ENCODE measurements at places on chromosomes 5 and 9.

DNA sequence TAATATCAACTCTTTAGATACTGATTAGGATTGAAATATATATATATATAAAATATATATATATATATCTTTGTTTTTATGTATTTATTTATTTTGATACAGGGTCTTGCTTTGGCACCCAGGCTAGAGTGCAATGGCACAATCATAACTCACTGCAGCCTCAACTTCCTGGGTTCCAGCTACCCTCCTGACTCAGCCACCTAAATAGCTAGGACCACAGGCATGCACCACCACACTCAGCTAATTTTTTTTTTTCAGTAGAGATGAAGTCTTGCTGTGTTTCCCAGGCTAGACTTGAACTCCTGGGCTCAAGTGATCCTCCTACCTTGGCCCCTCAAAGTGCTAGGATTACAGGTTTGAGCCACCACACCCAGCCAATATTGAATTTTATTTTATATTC, 20.6 kb upstream of the CDH6 start:
- DNase-seq = no peak

- no peak for DNase-seq
Measured at GRCh38 chr5:14710313-14710994, 45.9 kb downstream of the OTULIN start.

DNA sequence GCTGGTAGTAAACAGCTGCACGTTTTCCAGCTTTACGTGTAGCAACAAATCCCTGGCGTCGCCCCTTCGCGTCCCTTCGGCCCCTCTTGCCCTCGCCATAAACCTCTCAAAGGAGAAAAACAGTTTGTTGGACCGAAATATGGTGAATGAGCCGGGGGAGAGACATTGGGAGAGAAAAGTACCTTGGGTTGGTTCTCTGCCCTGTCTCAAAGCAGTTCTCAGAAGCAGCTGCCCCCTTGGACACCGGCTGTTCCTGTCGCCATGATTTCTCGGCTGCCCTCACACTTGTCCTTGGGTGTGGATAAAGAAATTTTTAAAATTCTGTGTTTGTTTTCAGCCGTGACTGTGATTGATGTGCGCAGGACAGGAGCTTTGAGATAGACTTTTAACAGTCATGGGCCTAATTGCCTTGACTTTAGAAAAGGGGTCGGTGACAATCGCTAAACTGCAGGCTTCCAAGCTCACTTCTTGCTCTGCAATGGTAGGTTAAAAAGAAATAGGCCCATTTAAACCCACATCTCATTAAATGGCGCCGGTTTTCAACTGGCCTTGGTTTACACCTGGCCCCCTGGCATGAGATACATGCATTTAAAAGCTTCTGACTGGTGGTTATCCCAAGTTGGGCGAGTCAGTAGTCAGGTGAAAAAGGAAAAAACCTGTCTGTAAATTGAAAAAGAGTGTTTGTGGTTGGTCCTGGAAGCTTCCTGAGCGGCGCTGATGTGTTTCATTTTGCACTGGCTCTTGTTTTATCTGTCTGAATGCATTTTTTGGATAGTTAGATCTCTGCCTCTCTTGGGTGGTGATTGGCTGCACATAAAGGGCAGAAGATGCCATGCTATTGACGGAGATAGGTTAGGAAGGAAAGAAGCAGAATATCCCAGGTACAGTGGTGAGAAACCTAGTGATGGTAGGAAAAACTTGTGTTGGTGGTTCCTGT, 983 bp downstream of the RCL1 start:
- DNase-seq = no peak

- no peak for DNase-seq
Measured at GRCh38 chr5:96655506-96655905, 6.7 kb upstream of the CAST start.

GRCh38 chr5:56164376-56164775, 68.8 kb downstream of the ANKRD55 start:
- DNase-seq = no peak

GRCh38 chr5:2750026-2750757, 1.3 kb downstream of the IRX2 start:
- no peak for DNase-seq

- peak; percentile 49 for DNase-seq
Measured at GRCh38 chr5:83927140-83927733, 206.6 kb upstream of the HAPLN1 start.

- no peak for DNase-seq
Measured at GRCh38 chr9:72627956-72628540, 106.6 kb downstream of the TMC1 start.

DNA sequence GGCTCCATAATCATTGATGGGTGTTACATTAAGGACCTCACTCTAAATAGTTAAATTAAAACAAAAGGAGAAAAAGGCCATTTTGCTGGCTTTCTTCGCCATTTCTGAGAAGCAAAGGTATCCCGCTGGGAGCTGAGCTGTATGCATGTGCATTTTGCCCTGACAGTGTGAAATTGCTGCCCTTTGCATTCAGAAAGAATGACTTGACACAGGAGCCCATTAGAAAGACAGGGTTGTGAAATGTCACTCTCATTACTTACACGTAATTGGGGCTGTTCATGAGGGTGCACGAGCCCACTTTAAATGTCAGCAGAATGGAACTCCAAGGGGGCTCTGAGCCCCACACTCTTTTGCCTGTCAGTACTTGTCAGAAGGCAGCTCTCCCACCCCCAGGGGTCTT, 85.0 kb downstream of the SEMA4D start:
- no peak for DNase-seq

DNA sequence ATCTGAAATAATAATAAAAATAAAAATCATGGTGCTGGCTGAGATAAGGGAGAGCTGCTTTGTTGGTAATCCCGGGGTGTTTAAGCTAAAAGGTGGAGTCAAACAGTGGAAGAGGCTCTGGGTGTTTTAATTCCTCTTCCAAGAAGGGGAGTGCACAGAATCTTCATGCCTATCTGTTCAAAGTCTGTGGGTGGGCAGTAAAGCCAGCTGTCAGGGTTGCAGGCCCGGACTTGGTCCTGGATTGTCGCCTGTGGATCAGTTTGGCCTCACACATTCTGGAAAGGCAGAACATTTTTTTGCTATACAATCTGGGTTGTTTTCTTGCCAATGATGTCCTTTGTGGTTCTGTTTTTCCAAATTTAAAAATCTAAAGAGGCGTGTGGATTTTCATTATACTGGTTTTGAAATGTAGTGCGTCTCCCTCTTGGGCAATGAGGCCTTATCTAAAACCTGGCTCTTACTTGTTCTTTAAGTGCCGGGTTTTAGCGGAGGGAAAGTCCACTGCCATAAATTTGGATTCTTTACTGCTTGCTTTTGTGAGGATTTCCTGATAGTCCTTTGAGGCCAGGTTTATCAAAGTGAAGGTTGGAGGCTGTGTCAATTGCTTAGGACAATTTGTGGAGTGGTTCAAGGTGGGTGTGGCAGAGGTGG, 5.8 kb downstream of the ANKDD1B start:
- no peak for DNase-seq

DNA sequence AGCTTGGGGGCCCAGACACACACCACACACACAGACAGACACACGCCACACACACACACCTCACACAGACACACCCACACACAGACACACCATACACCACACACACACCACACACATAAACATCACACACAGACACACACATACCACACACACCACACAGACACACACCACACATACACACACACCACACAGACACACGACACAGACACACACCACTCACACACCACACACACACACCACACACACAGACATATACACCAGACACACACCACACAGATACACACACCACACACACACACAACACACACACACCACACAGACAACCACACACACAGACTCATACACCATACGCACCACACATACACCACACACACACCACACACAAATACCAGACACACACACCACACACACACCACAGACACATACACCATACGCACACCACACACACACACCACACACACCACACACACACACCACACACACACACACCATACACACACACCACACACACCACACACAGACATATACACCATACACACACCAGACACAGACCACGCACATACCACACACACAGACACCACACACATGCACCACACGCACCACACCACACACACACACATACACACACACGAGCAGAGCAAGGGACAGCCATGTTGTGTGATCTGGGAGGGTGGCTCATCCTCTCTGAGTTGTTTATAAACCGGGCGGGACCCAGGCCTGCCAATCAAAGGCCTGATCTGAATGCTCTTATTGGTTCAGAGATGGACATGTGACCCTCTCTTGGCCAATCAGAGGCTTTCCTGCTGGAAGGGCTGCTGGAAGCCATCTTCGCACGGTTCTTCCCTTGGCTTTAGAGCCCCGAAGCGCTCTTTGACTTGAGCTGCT, 148.3 kb downstream of the GAPVD1 start:
- peak; percentile 53 for DNase-seq

GRCh38 chr5:157563373-157563928, 12.1 kb downstream of the ADAM19 start:
- no peak for DNase-seq

DNA sequence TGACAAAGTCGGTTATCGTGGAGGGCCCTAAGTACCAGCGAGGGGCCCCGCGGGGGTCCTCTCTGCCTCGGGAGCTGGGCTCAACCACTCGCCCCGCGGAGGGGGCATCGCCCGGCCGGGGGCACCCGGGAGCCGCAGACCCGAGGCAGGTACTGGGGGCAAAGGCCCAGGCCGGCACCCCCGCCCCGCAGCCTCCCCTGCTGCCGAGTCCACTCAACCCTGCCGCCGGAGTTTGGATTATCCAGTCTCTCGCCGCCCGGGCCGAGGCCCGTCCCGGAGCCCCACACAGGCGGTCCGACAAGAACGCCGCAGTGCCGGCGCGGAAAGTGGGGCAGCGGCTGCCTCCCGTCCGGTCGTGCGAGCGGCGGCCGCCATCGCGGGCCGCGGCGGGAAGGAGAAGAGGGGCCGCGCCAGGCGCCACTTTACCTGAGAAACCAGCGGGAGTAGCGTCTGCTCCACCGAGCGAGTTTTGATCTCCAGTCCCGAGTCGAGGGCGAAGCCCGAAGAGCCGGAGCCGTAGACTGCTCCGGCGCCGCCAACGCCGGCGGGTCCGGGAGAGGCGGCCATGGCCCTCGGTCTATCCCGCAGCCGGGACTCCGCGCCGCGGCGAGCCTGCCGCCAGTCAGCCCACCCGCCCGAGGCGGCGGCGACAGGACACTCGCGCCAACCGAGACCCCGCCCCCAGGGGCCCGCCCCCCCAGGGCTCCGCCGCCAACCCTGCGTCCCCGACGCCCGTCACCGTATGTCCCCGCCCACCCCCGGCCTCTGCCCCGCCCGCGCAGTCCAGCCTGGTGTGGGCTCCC, at the start of gene CTNNAL1:
Gene CTNNAL1 (minus strand): TSS at position 624 of the 803 bp plus-strand sequence. CDS start 57 bp downstream, at position 567.
- DNase-seq = peak; percentile 90

DNA sequence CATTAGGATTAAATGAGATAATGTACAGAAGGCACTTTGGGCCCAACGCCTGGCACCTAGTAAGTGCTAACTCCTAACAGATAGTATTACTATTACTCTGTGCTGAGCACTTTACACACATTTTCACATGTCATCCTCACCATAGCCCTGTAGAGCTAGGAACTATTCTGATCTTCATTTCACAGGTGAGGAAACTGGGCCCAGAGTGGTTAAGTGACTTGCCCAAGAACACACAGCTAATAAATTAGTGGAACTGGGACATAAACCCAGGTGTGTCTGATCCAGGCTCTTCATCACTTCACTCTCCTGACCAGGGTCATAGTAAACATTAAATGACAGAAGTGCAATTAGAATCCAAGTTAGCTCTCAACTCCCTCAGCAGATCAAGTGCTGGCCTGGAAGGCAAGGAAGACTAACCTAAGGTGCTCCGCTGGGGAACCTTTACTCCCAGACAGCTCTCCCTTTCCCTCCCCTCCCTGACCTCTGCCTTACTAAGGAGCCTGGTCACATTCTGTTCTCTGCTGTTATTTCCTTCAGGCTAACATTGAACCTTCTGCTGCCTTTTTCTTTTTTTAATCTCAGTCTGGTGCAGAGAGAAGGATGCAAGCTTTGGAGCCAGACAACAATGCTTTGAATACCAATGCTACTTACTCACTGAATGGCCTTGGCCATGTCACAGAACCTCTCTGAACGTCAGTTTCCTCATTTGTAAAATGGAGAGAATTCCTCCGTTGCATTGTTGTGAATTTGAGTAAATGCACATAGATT, 4.1 kb upstream of the ADRA1B start:
- DNase-seq = no peak

- no peak for DNase-seq
Measured at GRCh38 chr5:132205385-132206125, 22.1 kb downstream of the P4HA2 start.

- DNase-seq = no peak
Measured at GRCh38 chr5:89095341-89095740, 212.4 kb upstream of the MEF2C start.

- no peak for DNase-seq
Measured at GRCh38 chr9:107105784-107106183, 177.3 kb upstream of the RAD23B start.

DNA sequence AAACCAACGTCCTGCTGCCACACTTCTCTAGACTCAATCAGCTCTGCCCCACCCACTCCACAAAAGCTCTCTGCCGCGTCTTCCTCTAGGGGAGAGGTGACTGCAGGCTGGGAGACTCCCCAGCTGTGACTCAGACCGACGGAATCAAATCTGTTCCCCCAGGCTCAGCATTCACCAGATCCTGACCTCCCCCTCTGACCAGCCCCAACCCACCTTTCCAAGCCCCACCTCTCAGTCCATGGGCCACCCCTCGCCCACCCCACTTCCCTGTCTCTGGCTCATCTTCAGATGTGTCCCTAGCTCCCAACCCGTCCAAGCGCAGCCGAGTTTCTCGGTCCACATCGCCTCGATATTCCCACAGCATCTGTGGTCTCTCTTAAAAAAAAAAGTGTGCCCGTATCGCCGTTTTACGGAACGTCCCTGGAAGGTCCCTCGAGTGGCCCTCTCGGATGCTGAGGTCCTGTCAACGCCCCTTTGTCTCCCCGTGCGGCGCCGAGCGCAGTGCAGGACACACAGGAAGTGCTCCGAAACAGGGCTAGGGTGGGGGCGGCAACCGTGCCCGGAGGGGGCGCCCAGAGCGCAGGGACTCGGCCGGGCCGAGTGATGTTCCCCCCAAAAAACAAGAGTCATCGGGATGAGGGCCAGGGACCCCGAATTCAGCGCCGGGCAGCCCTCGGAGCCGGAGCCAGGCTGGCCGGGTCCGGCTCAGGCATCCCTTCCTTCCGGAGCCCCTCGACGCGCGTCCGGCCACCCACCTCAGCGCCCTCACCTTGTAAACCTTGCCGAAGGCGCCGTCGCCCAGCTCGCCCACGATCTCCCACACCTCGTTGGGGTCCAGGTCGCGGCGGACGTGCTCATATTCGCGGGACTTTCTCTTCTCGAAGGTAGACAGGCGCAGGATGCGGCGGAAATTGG, 649 bp downstream of the STK10 start:
- peak; percentile 79 for DNase-seq

DNA sequence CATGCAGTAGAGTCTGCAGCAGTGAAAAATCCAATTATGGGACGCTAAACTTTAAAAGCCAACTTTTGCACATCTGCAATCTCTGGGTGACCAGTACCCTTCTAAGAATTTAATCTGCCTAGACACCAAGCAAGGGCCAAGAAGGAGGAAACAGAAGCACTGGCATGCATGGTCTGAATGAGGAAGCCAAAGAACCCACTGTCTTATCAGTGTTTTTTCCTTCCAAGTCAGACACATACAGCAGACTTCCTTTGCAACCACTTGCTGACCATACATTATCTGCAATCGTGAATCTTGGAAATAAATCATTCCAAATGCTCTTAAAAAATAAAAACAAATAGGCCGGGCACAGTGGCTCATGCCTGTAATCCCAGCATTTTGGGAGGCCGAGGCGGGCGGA, 65.9 kb downstream of the DEPDC1B start:
- DNase-seq = no peak

GRCh38 chr5:66603881-66604280, 7.7 kb downstream of the MAST4 start:
- DNase-seq = no peak

- no peak for DNase-seq
Measured at GRCh38 chr9:18606281-18606680, 132.3 kb downstream of the ADAMTSL1 start.

GRCh38 chr9:130433168-130433946, 11.4 kb upstream of the ASS1 start:
- peak; percentile 67 for DNase-seq

Data from stimulated activated naive CD8-positive, alpha-beta T cell treated with anti-CD3 and anti-CD28 coated beads, Interleukin-15, Interleukin-2, amounts not matched to agents 100 U/mL and 50 U/mL, for 24 hours (primary cell).